ENCODE measurements at places on chromosomes 3 and 15.

- DNase-seq, result no peak
These were observed 67.9 kb downstream of the CACNA2D2 start for GRCh38 chr3:50435371-50436113.

- no peak for DNase-seq
These were observed 646.5 kb downstream of the MCTP2 start for GRCh38 chr15:94877833-94878232.

GRCh38 chr3:66495668-66496045 is 5.2 kb downstream of the LRIG1 start:
- no peak for DNase-seq

- no peak for DNase-seq
These were observed 306.2 kb upstream of the DPPA4 start for GRCh38 chr3:109643590-109643989.

- DNase-seq, result no peak
These were observed 1036.5 kb downstream of the ROBO2 start for GRCh38 chr3:78076379-78076778.

DNA sequence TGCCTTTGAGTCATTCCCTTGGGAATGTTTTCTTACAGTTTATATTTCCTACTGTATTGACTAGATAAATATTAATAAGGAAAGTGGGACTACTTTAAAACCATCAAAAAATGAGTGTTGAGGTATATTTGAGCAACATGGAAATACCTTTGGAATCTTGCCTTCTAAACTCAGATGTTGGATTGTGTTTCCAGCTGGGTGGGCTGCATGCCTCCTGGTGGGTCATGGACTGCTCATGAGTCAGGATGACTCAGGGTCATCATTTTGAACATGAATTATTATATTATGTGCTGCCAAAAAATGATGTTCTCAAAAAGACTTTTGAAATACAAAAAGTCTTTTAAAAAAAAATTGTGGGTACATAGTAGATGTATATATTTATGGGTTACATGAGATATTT is 41.1 kb upstream of the APH1B start:
- no peak for DNase-seq

- DNase-seq, result no peak
These were observed 398.3 kb downstream of the MFSD1 start for GRCh38 chr3:159200176-159200575.

Measured in stimulated activated CD4-positive, alpha-beta T cell treated with anti-CD3 and anti-CD28 coated beads, Interleukin-15, amount 100 ng/mL, for 48 hours (primary cell).